Spleen (tissue), 13 donors: ENCODE measurements at places on chromosomes 7 and 10.

GRCh38 chr10:132122097-132122861 lies 56.5 kb downstream of the JAKMIP3 start:
- no peak overlapping the region for H3K4me3 ChIP-seq
- DNase-seq, result peak; percentile 69
- H3K4me1 ChIP-seq, result no peaks in the 10 kb centered on the region
- no peaks in the 10 kb centered on the region for H3K36me3 ChIP-seq

- H3K4me1 ChIP-seq, result peaks cover 4% of the 10 kb centered on the region
- H3K36me3 ChIP-seq, result no peaks in the 10 kb centered on the region
- H3K4me3 ChIP-seq, result no peak overlapping the region
- no peak for DNase-seq
- no peak overlapping the region for H3K27ac ChIP-seq
These were observed 29.8 kb downstream of the PRR15 start for GRCh38 chr7:29593459-29593858.

- H3K4me1 ChIP-seq, result no peaks in the 10 kb centered on the region
- H3K36me3 ChIP-seq, result no peaks in the 10 kb centered on the region
- no peak for DNase-seq
- no peak overlapping the region for H3K27ac ChIP-seq
- H3K27me3 ChIP-seq, result no peaks in the 10 kb centered on the region
These were observed 32.7 kb downstream of the ABCB5 start for GRCh38 chr7:20647908-20648776.

- H3K27ac ChIP-seq, result no peak overlapping the region
- H3K4me3 ChIP-seq, result no peak overlapping the region
These were observed 96.7 kb downstream of the HTR5A start for GRCh38 chr7:155166673-155167370.

- no peak for DNase-seq
- H3K4me1 ChIP-seq, result no peaks in the 10 kb centered on the region
- H3K27me3 ChIP-seq, result no peaks in the 10 kb centered on the region
- no peak overlapping the region for H3K27ac ChIP-seq
- no peak overlapping the region for H3K4me3 ChIP-seq
These were observed 185.7 kb upstream of the FZD8 start for GRCh38 chr10:35827783-35828182.
